ENCODE measurements at places on chromosomes 16 and 17.

DNA sequence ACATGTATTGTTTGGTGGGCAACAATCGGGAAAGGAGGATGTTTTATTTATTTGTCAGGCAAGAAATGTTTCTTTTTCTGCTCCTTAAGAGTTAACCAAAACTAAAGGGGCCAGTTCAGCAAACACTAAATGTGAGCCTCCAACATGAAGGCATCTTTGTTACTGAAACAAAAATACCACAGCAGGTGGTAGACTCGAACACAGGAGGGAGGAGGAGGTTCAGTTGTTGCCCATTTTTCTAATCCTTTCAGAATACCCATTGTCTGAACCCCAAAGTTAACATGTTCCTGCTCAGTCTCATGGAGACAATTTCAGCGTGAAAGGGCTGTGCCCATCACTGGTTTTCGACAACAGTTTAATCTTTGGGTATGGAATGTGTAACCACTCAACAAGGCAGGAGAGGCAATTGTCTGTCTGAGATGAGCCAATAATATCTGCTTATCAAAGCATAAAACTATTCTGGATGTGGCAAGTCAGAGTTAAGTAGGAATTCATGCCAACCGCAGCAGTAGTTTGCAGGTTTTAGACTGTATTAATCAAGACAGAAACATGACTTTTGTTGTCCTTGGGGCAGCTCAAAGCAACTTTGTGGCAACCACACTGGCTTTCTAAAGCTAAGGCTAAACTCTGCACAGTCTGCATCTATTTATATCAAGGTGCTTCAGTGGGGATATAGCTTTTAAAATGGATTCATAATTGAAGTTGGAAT lies 211.7 kb downstream of the FTO start:
- DNase-seq, result no peak

DNA sequence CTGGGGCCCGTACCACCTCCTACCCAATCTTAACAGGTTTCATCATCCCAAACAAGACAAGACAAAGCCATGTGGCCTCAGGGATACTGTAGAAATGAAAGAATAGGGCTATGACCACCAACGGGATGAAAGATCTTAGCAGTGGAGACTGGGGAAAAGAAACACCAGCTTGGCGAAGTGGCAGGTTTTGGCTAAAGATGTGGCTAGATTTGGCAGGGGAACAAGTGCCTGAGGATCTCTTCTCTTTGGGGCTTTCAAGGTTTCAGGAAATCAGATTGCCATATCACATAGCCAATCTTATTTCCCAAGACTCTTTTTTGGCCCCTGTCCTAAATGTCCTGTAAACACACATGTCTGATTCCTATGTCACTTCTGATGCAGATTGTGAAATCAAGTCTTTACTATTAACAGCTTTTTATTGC lies 6.9 kb downstream of the KRT24 start:
- DNase-seq, result no peak

GRCh38 chr17:56359518-56359917 lies 206.2 kb downstream of the ANKFN1 start:
- DNase-seq, result no peak

GRCh38 chr16:58421059-58421458 lies 28.8 kb downstream of the GINS3 start:
- DNase-seq, result no peak

DNA sequence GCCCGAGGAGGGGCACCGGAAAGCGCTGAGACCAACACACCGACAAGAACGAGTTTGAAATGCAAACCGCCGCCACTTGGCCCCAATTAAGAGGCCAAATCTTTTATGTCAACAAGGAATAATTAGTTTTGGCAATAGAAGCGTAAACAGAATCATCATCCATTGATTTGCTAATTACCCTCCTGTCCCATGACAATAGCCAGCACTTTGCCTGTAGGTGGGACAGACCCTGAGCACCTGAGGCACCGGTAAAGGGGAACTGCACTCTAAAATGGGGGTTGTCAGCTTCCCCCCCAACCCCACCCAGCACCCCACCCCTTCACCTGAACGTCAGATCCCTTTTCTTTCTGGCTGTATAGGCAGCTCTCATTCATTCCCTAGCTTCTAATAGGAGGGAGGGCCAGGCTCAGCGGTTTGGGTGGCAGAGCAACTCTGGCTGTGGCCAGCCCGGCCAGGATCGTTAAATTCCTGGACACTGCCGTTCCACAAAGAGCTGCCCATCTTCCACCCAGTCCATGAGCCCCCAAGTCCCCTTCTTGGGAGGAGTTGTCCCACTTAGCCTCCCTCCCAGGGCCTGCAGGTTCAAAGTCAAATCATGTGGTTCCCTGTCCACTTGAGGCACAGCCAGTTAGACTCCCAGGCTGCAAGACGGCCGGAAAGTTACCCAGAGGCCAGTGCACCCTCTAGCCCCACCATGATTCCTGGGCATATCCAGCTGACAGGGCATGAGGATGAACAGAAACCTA lies 45.8 kb downstream of the WNT3 start:
- DNase-seq, result no peak

Measured in natural killer cell treated with Interleukin-12 subunit alpha and Interleukin-12 subunit beta and Interleukin-15 and Interleukin-18, amount 100 ng/mL, for 72 hours (primary cell).